ENCODE measurements at places on chromosomes 12 and 14.

GRCh38 chr12:29582146-29582545, 84.7 kb upstream of the OVCH1 start:
- no peak for DNase-seq

DNA sequence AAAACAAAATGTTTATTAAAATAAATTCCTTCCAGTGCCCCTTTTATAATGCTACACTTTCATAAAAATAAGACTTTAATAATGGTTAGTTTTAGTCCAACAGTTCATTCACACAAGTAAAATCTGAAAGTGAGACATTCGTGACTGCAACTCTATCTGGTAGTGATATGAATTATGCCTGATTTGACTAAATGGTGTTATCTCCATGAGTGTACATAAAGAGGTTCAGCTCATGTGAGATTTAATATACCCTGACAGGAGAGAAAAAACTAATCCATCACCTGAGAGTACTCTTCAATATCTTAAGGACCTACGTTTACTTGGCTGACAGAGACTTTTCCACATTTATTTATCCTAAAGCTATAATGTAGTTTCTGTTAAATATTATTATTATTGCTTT, 34.0 kb downstream of the ERO1A start:
- no peak for DNase-seq

DNA sequence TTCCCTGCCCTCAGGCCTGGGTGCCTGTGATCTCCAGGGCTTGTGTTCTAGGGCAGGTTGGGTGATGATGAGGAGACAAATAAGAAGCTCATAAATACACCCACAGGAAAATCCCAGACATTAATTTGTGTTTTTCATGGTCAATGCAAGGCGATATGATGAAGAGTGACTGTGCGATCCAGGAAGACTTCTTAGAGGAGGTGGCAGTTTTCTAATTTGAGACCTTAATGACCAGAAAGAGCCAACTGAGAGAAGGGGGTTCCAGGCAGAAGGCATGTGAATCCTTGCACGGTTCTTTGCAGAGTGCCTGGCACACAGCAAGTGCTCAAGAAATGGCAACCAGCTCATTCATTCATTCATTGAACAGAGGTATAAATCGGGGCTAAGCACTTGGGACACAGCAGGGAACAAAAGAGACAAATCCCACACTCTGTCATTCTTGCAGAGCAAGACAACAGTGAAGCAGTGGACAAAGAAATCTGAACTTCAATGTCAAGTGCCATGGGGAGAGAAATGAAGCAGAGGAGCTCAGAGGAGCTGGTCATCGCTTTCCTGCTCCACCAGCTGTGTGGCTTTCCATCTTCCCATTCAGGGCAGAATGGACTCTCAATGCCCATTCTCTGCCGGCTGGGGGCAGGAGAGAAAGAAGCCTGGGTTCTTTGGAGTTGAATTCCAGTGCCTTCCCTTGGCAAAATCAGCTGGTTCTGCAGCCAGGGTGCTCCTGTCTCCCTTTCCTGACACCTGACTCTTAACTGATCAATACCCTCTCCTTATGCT, 128.3 kb downstream of the AACS start:
- DNase-seq: no peak

DNA sequence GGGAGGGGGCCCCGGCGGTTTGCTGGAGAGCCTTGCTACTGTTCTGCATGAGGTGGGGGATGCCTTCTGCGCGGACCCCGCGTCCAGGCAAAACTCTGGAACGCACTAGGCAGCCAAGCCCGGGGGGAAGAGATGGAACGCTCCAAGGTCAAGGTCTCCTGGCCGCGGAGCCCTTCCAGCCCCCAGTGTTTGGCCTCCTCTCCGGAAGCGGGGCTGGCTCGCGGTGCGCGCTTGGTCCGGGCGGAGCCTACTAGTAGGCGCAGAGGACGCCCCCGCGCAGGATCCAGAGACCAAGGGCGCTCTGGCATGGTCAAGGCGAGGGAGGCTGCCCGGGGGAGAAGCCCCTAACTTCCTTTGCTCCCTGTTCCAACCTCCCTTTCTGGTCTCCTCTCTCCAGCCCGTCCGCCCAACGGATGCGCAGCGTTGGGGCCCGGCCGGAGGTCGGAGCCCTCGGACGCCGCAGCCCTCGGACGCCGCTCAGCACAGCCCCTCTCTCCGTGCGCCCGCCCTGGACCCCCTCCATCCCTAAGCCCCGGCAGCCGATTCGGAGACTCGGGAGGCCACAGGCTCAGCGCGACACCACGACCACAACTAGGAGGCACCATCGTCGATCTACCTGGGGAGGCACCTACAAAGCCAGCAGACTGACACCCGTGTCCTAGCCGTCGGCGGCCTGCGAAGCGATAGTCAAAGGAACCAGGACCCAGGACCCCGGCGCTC, 669 bp upstream of the KCNK13 start:
- no peak for DNase-seq

GRCh38 chr12:85310456-85311076, 30.5 kb downstream of the ALX1 start:
- peak; percentile 45 for DNase-seq

DNA sequence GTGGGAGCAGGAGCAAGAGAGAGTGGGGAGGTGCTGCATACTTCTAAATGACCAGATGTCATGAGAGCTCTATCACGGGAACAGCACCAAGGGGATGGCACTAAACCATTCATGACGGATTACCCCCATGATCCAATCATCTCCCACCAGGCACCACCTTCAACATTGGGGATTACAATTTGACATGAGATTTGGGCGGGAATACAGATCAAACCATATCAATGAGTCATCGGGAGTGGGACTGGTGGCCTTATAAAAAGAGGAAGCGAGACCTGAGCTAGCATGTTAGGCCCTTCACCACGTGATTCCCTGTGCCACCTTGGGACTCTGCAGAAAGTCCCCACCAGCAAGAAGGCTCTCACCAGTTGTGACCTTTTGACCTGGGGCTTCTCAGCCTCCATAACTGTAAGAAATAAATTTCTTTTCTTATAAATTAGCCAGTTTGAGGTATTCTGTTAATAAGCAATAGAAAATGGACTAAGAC, 28.7 kb downstream of the COX8C start:
- DNase-seq: no peak

DNA sequence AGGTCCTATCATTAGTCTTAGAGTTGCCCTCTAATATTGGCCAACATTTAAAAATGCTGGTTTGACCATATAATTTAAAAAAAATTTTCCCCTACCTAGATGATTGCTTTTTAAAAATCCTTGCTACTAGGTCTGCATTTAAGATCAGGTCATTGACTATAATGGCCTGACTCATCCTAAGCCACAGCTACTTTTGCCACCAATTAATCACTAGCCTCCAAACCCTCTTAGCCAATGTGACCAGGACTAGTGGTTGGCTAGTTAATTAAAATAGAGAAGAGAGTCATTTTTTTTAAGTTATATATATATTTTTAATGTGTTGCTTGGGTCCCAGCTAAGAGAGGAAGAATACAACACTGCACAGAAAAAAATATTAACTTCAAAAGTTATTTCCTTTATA, 57.5 kb downstream of the SOS2 start:
- no peak for DNase-seq

DNA sequence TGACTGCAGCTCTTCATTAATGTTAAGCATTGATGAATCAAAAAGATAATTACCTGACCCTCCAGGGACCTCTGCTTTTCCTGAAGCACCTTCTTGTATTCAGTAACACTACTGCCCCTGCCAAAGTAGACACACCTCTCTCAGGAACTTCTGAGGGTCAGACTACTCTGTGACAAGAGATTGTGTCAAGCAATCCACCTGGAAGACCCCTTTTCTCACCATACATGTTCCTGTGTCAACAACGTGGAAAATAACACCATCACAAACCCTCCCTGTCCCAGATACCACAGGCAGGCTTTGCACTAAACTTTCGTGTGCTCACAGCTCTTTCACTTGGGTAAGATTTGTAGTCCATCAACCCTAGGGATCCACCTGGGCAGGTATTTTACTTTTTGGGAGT, 13.2 kb downstream of the KRT76 start:
- no peak for DNase-seq

DNA sequence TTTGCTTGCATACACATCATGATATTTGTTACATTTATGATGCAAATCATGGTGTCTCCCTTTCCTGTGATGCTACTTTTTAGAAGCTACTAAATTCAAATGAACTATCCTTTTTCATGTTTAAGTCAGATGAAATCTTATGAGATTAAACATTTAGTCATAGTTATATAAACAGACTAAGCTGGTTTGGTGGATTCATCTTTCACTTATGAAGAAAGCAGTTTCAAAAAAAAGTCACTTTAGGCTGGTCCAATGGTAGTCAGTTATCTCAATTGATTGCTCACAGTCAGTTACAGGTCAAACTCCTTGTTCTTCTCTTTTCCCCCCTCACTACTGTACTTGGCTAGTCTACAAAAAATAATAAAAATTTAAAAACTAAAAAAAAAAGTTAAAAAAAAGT, 19.7 kb downstream of the SYCP3 start:
- DNase-seq: no peak

Measured in ACHN (cell line).